ENCODE measurements at places on chromosomes 1 and 21.

DNA sequence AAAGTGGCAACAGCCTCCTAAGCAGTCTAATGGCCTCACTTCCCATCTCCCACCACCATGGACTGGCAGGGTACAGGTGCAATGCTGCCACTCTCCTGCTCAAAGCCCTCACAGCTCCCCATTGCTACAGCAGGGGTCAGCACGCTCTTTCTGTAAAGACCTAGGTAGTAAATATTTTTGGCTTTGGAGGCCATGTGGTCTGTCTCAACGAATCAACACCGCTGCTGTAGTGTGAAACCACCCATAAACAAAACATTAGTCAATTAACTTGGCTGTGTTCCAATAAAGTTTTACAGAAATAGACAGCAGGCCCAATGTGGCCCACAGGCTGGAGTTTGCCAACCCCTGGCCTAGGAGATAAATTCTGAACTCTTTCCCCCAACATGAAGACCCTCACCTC is 44.6 kb upstream of the TMEM125 start:
- DNase-seq, result no peak

DNA sequence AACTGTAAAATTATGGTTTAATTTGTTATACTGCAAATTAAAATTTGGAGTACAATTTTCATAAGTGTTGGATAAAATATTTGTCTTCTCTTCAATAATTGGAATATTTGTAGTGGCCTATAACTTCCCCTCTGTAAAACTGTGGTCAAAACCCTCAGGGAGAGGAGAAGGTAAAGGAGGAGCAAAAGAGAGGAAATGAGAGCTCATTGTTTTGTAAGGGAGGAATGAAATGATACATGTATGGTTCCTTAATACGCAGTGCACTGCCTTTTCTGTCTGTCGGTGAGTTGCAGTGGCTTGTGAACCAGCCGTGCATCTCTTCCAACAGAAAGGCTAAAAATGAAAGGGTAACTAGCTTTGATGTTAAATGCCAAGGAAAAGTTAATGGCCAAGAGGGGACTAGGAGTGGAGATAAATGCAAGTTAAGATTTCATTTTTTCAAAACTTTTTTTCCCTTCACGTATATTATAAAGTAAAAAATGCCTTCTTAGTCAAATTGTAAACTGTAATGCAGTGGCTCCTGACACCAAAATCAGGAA is 26.4 kb downstream of the LRRC8D start:
- no peak for DNase-seq

- no peak for DNase-seq
These were observed 23.5 kb downstream of the TMEM51 start for GRCh38 chr1:15176898-15177665.

DNA sequence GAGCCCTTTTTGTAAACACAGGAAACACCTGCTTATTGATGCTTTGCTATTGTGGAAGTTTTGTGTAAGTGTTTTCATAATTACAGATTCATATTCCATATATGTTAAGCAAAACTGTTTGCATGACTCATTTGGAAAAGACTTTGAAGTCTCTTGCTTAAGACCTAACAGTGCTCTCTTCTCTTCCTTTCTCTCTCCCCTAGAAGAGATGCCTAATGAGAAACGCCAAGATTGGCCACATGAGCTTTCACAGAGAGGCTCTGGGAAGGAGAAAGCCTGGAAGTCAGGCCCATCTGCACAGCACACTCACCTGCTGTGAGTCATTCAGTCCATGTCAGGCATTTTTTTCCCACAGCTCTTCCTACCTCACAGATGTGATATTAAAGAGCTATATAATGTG is 101.6 kb upstream of the PALMD start:
- no peak for DNase-seq

GRCh38 chr1:156253634-156254033 is 5.8 kb upstream of the PAQR6 start:
- DNase-seq, result no peak

- no peak for DNase-seq
These were observed 21.8 kb upstream of the PLEKHO1 start for GRCh38 chr1:150127868-150128267.

GRCh38 chr21:31917108-31917507 is 44.3 kb downstream of the HUNK start:
- no peak for DNase-seq

DNA sequence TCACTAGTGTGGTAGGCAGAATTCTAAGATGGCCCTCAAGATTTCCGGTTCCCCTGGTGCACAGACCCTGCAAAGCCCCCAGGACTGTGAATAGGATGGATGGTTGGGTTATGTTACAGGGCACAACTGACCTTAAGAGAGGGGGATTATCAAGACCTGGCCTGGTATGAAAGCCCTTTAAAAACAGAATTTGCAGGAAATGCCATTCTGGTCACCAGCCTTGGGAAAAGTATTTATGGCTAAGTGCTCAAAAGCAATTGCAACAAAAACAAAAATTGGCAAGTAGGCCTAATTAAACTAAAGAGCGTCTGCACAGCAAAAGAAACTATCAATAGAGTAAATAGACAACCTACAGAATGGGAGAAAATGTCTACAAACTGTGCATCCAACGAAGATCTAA is 144.7 kb upstream of the EDN2 start:
- DNase-seq, result no peak

GRCh38 chr1:36178471-36179219 is 22.7 kb downstream of the MAP7D1 start:
- DNase-seq, result no peak

GRCh38 chr1:114369930-114370329 is 141.1 kb downstream of the TRIM33 start:
- no peak for DNase-seq

DNA sequence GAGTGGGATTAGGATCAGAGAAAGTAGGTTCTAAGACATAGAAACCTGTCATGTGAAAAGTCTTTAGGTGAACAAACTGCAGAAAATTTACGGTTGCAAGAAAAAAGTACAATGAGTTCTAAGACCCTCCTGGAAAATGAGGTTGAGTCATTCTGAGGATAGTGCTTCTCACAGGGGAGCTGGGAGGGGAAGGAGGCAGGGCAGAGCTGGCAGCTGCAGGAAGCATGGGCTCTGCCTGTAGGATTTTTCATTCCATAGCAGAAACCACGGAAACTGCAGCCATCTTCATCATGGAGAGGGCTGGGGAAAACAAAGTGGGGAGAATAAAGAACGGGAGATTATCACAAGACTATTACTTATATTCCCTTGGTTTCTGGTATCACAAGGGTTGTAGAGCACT is 25.8 kb upstream of the THEM4 start:
- DNase-seq, result no peak

- DNase-seq, result no peak
These were observed 61.3 kb upstream of the WDR26 start for GRCh38 chr1:224495866-224496265.

DNA sequence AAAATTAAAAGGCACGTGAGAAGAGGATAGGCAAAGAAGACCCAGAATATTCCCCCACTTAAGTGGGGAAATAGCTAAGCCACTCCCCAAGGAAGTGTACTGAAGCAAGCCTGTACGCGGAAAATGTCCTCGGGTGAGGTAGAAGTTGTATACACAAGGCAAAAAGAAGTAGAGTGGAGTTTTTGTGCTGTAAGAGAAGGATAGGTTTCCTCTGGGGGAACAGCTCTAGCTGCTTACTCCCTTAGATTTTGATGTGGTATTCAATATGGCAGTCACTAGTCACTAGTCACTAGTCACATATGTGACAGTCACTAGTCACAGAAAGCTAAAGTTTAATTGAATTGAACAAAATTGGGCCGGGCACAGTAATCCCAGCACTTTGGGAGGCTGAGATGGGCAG is 7.6 kb downstream of the TXNIP start:
- DNase-seq, result no peak
